ENCODE measurements at places on chromosomes 3 and 15. TPM values are rescaled to one million over a fixed set of nuclear protein-coding genes. Genes with fewer than 3 reads are reported as not detected.

The ARL6 gene
- total RNA-seq = 11.2 TPM

The ZNF80 gene
- total RNA-seq = 0.09 TPM

The GRAMD1C gene
- 4.0 TPM for total RNA-seq

The EBLN2 gene
- 11.5 TPM for total RNA-seq

The CCR3 gene
- not detected for total RNA-seq

DNA sequence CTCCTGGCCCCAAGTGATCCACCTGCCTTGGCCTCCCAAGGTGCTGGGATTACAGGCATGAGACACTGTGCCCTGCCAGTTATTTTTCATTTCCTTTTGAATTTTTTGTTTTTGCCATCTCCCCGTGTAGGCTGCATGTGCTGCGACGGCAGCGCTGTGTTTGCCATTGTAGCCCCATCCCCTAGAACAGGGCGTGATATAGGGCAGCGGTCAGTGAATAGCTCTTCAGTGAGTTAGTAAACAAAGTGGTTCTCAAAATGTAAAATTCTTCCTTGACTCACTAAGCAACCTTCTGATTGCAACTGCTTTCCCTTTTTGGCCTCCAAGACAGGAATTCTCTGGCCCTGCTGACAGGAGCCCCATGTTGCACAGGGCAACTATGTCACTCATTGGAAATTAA is 138.1 kb upstream of the CTDSPL start:
- H3K27me3 ChIP-seq = no peaks in the 10 kb centered on the region
- H3K4me1 ChIP-seq = peaks cover 3% of the 10 kb centered on the region
- H3K36me3 ChIP-seq = no peaks in the 10 kb centered on the region
- no peak overlapping the region for H3K27ac ChIP-seq
- no peak for DNase-seq

DNA sequence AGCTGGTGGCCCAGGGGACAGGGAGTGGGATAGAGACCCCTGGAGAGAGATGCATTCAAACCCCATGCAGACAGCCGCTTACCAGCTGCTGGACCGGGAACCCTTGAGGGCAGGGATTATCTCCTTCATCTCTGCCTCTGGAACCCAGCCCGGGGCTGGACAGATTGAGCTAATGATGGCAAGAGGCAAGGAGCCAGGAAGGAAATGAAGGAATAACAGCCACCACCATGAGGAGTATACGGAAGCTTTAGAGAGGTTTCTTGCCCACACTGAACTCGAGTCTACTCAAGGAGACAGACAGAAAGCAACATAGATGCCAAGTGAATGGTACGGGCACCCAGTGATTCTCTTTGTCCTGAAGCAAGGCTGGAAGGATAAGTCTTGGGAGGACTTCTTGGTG is 23.2 kb downstream of the HAPLN3 start:
- DNase-seq = no peak
- H3K27me3 ChIP-seq = no peaks in the 10 kb centered on the region
- H3K4me3 ChIP-seq = no peak overlapping the region
- H3K27ac ChIP-seq = no peak overlapping the region

DNA sequence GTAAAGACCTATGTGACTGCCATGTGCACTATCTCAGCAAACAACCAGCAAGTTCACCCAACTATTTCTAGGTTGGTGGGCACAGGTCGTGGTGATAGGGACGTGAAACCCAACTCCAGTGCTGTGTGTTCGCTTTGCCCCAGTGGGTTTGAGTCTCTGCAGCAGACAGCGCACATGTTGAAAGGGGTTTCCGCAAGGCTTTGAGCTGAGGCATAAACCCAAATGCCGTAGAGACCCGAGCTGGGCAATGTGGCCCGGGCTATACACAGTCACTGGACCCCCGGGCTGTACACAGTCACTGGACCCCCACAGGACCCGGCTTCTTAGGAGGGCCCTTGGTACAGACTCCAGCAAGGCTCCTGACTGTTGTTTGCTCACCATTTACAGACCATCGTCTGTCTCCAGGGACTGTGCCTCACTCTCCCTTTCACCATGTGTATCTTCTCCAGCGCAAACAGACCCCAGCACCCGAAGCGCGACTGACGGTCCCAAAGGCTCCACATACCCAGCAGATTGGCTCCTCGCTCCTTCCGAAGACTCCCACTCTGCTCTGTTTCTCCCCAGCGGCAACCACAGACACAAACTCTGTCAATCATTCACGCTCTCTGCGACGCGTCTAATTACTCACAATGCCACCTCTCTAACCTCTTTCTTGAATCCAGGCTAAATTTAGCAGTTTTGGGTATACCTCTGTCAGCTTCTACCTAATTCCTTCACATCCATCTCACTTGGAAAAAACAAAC is 31.2 kb downstream of the PCSK6 start:
- DNase-seq = no peak
- no peaks in the 10 kb centered on the region for H3K27me3 ChIP-seq
- no peak overlapping the region for H3K27ac ChIP-seq
- no peak overlapping the region for H3K4me3 ChIP-seq

- H3K27ac ChIP-seq = no peak within 1 kb of the TSS
- no peaks in the 10 kb centered on the region for H3K4me1 ChIP-seq
- no peaks in the 10 kb centered on the region for H3K27me3 ChIP-seq
- H3K4me3 ChIP-seq = peak within 1 kb of the TSS; percentile 35
- DNase-seq = peak; percentile 87
These were observed at the start of gene ZBBX for GRCh38 chr3:167380004-167380689. Gene ZBBX (minus strand): TSS chr3:167380297. CDS start chr3:167372901, 7,396 bp downstream.

DNA sequence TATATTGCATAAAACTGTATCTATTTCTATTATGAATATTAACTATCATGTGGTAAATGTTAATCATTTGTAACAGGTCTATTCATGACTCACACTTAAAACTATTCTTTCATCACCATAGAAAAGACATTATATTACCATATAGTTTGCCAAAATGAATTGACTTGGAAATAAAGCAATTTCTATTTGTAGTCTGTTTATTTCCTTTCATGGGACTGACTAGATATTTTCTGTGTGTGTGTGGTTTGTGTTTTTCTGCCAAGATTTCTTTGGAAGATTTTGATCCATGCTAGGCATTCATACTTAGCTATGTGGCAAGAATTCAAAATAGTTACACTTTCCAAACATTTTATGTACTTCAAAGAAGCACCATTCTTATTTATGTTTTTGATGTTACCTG is 522.5 kb upstream of the AGTR1 start:
- H3K4me3 ChIP-seq = no peak overlapping the region
- H3K27ac ChIP-seq = no peak overlapping the region
- no peaks in the 10 kb centered on the region for H3K36me3 ChIP-seq
- H3K27me3 ChIP-seq = no peaks in the 10 kb centered on the region
- no peak for DNase-seq

GRCh38 chr3:66138336-66139313 is 82.2 kb upstream of the SLC25A26 start:
- H3K4me1 ChIP-seq = no peaks in the 10 kb centered on the region
- H3K27me3 ChIP-seq = no peaks in the 10 kb centered on the region
- no peaks in the 10 kb centered on the region for H3K36me3 ChIP-seq

DNA sequence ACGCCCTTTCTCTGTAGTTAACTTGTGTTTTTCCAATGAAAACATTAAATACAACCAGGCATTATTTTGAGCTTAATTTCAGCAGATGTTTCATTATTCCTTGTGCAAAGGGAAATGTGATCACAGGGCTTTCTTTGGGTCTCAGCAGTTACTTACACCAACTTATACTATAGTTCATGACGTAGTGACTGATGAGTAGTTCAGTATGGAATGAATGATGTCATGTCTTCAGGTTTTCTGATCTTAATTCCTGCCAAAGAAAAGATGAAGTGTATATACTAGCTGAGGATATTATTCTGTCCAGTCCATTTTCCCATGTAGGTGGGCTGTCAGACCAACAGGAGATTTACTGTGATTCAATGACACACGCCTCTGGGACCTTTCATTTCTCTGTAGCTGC is 61.3 kb downstream of the MYRIP start:
- no peak overlapping the region for H3K4me3 ChIP-seq
- H3K27ac ChIP-seq = no peak overlapping the region
- no peaks in the 10 kb centered on the region for H3K36me3 ChIP-seq
- no peak for DNase-seq
- no peaks in the 10 kb centered on the region for H3K4me1 ChIP-seq
- H3K27me3 ChIP-seq = no peaks in the 10 kb centered on the region

DNA sequence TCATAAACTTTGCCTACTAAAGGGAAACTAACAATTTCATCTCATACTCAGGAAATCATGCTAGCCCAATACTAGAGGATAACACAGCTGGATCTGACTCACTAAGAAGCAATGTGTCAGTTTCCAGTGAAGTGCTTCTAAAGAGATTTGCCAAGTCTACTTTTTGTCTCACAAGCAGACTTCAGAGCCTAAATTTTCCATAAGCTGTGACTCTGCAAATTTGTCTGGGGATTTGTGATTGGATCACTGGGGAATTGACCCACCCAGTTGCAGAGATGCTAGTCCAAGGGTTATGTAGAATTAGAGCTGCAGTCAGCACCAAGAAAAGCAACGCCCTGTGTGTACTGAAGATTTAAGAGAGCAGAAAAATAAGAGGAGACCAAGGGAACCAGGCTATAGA is 647.1 kb downstream of the NTRK3 start:
- no peaks in the 10 kb centered on the region for H3K4me1 ChIP-seq
- H3K4me3 ChIP-seq = no peak overlapping the region
- no peak overlapping the region for H3K27ac ChIP-seq
- H3K27me3 ChIP-seq = no peaks in the 10 kb centered on the region
- DNase-seq = no peak

DNA sequence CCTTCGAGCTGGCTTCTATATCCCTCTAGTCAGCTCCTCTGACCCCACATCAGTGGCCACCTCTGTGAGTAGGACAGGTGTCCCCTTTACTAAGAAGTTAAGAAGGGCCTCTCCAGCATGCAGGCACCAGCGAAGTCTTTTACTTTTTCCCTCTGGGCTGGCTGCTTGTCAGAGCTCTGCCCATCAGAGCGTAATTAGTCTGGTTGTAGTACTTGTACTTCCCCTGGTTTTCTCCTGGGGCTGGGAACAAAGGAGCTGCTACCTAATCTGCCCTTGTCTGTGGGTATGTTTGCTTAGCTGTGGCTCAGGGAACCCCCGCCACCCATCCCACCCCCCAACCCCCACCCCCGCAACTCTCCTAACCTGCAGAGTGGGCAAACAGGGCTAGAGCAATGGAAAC is 27.4 kb upstream of the ALPK3 start:
- H3K4me1 ChIP-seq = peaks cover 7% of the 10 kb centered on the region
- no peak overlapping the region for H3K27ac ChIP-seq
- peaks cover 34% of the 10 kb centered on the region for H3K36me3 ChIP-seq
- H3K27me3 ChIP-seq = no peaks in the 10 kb centered on the region
- H3K4me3 ChIP-seq = no peak overlapping the region
- no peak for DNase-seq

DNA sequence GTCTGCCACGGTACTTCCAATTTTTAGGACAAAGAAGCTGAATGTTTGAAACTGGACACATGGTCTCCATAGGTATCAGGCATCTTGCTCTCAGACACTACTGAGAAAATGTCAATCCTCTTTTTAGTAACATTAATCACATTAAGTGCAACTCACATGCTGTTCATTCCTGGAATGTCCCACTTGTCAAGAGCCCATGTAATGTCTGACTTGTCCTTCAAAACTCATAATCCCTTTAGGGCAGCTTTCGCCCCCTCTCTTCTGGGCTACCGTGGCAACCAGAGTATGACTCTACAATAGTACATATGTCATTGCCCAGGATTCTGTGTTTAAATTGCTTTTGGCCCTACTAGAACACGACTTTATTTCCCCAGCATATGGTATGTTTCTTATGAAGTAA is 12.3 kb downstream of the NUDT16 start:
- H3K36me3 ChIP-seq = no peaks in the 10 kb centered on the region
- H3K27me3 ChIP-seq = no peaks in the 10 kb centered on the region
- no peak for DNase-seq
- H3K4me1 ChIP-seq = no peaks in the 10 kb centered on the region

DNA sequence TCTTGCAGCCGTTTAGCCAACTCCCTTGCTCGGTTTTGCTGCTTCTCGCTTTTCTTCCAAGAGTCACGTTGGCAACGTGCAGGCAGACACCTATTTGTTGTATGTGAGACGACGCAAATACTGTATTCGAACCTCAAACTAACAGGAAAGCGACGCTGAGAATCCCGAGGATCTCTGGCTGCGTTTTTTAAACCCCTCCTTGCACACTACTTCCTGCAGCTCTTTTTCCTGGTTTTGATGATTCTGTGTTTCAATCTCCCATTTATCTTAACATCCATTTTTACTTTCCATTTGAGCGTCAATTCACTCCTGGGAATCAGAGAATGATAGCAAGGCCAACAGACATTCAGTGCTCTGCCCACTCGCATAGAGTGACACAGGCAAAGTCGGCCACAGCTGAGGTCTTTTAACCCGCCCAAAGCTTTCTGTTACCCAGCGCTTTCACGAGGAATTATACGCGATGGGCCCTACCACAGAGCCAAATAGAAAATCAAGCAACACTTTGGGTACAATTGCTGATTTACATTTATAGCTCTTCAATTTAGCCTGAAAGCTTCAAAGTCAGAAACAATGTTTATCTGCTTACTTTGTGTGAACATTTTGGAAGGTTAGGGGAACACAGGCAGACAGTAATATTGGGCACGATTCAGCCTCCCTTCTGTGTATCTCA is 1.6 kb upstream of the ANXA2 start:
- H3K4me1 ChIP-seq = peaks cover 35% of the 10 kb centered on the region
- H3K36me3 ChIP-seq = peaks cover 3% of the 10 kb centered on the region
- H3K4me3 ChIP-seq = no peak overlapping the region

GRCh38 chr15:66872405-66872804 is 170.4 kb downstream of the SMAD6 start:
- H3K4me1 ChIP-seq = no peaks in the 10 kb centered on the region
- no peak overlapping the region for H3K27ac ChIP-seq
- no peak overlapping the region for H3K4me3 ChIP-seq
- DNase-seq = no peak
- no peaks in the 10 kb centered on the region for H3K27me3 ChIP-seq

DNA sequence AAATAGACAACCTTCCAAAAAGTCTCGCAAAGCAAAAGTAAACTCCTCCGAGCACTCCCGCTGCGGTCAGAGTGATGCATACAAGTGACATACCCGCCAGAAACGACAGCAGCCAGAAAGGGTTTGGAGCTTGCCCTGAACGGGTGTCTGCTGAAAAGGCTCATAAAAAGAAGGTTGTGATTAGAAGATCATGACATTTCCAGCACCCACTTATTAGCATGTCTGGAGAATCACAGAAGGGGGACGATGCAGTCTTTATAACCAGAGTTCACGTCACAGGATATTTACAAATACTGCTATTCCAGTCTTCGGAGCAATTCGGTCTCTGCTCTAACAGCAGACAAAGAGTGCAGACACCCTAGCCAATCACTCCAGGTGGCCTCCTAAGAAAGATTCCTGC is 59.1 kb upstream of the FRMD4B start:
- no peaks in the 10 kb centered on the region for H3K36me3 ChIP-seq
- peaks cover 8% of the 10 kb centered on the region for H3K4me1 ChIP-seq
- peak overlapping the region; percentile 10 for H3K4me3 ChIP-seq
- DNase-seq = no peak

GRCh38 chr15:57726411-57726810 is 19.9 kb downstream of the POLR2M start:
- no peak for DNase-seq
- no peaks in the 10 kb centered on the region for H3K4me1 ChIP-seq
- no peak overlapping the region for H3K27ac ChIP-seq

DNA sequence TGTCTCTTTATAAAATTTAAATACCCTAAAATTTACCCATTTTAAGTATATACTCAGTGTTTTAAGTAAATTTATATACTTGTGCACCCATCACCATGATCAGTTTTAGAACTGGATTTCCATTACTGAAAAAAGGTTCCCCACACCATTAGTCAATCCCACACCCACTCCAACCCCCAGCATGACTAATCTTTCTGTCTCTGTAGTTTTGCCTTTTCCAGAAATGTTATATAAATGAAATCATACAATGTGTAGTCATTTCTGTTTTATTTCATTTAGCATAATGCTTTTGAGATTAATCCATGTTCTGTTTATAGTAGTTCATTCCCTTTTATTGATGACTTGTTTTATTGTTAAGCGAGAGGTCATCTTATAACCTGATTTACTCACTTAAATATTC is 66.1 kb upstream of the LIMD1 start:
- DNase-seq = no peak
- H3K27me3 ChIP-seq = no peaks in the 10 kb centered on the region
- no peak overlapping the region for H3K27ac ChIP-seq
- H3K36me3 ChIP-seq = peaks cover 8% of the 10 kb centered on the region

Measured in upper lobe of left lung (tissue), 6 donors.